ENCODE measurements at places on chromosomes 5 and 9.

DNA sequence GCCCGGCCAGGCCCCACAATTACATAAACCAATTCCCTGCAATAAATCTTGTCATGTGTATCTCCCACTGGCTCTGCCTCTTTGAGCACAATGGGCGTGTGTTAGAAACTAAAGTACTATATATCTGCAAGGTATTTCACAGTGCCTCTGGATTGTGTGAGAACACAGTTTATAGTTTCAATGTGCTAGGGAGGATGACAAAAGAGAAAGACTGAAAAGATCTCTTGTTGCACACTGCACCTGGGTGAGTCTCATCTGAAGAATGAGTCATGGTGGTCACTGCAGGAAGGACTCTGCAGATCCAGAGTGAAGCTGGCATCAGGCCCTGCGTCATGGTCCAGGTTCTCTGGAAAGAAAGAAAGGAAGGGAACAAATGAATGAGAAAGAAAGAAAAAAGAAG, 20.7 kb upstream of the CTSV start:
- no peak for DNase-seq

GRCh38 chr9:83956436-83957247, 23.4 kb downstream of the HNRNPK start:
- DNase-seq, result peak; percentile 30

DNA sequence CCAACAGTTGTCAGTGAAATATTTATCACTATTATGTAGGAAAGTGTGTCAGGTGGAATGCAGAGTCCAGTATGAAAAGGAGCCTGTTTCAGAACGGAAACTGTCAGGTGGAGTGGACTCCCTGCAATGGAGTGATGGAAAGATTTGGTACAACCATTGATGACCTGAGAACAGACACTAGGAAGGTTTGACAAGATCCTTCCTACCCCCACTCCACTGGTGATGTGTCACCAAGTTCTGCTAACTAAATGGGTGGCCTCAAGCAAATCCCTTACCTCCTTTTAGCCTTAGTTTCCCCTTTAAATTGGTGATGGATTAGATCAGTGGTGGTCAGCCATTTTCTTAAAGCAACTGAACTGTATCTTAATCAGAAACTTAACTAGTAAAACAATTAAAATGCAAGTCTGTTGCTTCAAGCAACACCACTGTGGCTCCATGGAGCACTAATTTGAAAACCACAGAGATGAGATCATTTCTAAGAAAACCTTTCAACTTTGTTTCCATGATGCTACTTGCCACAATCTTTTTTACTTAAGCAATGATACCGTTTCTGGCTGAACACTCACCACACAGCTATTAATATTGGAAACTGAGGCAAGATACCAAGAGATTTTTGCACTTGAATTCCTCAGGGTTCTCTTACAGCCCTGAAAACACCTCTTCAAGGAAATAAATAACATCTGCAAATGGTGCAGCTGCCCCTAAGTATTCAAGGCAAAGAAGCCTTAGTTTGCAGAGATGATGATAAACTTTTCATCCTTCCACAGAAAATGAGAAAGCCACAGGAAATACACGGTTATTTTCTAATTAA, 140.6 kb downstream of the ERCC6L2 start:
- DNase-seq, result no peak

DNA sequence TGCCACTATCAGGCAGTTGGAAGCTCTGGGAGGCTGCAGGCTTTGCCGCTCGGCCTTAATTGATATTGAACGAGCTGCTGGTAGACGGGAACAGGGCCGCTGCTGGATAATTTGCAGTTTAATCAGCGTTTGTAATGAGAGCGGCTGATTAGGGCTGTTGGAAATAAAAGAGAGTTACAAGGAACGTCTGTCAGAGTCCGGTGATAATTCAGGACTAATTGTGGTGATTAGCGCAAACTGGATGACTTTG, 68.2 kb upstream of the TBCA start:
- DNase-seq, result no peak

- DNase-seq, result no peak
These were observed 452.6 kb downstream of the AGTPBP1 start for GRCh38 chr9:85289142-85289541.

GRCh38 chr5:173785866-173786265, 102.3 kb upstream of the CPEB4 start:
- no peak for DNase-seq

- no peak for DNase-seq
These were observed 280.8 kb downstream of the SLIT3 start for GRCh38 chr5:169020102-169020501.

- DNase-seq, result no peak
These were observed 298.5 kb upstream of the IZUMO3 start for GRCh38 chr9:24844217-24844616.

- no peak for DNase-seq
These were observed 140.5 kb upstream of the SLC30A5 start for GRCh38 chr5:68953231-68953874.

- DNase-seq, result no peak
These were observed 41.9 kb upstream of the RIC1 start for GRCh38 chr9:5587024-5587423.

- DNase-seq, result peak; percentile 55
These were observed 13.3 kb upstream of the GPX8 start for GRCh38 chr5:55146543-55147151.

DNA sequence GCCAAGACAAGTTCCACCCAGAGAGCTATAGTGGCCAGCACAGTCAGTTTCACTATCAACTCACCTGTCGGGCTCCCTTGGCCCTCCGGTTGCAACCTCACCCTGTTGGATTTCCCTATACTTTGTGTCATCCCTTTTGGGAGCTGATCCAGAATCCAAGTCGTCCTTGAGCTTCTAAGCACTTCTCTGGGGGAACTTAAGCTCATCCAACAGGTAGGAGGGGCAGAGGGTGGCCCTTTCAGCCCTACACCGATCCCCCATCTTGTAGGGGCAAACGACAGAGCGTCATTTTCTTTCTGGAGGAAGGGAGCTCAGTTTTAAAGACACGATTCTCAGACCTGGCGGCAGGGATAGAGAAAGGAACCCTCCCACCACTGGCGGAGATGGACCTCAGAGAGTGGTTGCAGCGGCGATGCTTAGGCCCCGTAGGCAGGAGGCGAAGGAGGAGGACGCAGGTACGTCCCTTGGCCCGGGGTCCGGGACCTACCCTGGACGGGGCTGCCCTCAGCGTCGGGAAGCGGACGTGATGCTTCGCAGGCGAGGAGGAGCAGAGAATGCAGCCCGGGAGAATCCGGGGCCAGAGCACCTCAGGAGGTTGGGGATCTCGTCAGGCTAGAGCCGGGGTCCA, 519 bp downstream of the ZER1 start:
- no peak for DNase-seq

DNA sequence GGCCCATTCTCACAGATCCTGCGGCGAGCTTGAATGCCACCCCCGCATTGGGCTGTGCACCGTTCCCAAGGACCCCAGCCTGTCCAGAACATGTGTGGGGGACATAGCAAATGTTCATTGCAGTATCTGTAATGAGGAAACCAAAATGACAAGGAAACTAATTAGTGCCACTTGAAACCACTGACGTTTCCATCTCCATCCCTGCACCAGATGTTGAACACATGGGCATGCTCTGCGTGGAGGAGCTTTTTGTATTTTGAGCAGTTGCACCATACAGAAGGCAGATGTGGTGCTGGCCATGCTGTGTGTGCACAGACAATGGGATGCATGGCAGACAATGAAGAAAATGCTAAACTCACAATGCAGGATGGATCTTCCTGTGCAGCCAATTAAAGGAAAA, 437.7 kb downstream of the SEMA5A start:
- no peak for DNase-seq
